ENCODE measurements at places on chromosomes 1 and 21. TPM values are rescaled to one million over a fixed set of nuclear protein-coding genes. Genes with fewer than 3 reads are reported as not detected.

The CLDN17 gene
- not detected for polyA plus RNA-seq

The C1orf167 gene
- 12.1 TPM for polyA plus RNA-seq

The DNASE2B gene
- not detected for polyA plus RNA-seq

DNA sequence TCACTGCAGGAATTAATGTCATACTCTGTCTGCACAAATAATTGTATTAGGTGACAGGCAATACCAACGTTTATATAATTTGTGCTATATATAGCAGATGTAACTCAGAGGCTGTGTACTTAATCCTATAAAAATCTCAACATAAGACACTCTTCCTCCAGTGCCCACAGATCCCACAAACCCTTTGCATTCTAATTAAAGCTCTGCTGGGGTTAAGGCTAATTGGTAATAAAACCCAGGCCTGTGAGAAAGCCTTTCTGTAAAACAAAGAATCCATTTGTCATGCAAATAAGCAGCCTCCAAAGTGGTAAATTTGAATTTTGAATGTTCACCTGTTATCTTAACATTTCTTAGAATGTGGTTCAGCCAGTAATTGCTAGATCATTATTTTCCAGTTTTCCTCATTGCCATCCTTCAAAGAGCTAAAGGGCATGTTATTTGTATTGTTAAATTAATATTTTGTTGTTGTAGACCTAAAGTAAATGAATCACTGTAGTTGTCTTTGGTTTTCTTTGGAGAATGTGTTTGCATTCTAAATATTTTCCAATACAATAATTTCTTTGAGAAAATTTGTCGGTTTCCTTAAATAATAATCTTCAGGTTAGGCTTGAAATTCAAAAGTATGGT is 46.3 kb upstream of the PRDX6 start:
- DNase-seq, result no peak

DNA sequence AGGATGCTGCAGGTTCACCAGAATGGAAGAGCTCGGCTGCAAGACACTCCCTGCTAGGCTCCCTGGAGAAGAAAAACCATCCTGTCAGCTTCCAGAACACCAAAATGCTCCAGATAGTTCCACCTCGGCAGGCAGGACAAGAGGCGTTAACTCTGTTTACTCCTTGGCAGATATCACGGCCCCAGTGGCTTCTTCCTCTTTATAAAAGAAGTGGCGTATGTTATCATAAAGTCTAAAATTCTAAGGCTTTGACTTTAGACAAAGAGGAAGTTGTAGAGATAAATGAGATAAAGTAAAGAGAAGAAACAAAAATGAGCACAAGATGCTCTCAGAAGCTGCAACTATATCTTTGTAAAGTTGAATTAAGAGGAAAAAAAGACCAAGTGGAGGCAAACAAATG is 24.3 kb upstream of the MTF1 start:
- DNase-seq, result no peak

- DNase-seq, result no peak
Measured at GRCh38 chr1:26317612-26318337, at the start of gene CD52. Gene CD52, plus strand, starts transcription at chr1:26317958. Its CDS starts 60 bp downstream, at chr1:26318018.

DNA sequence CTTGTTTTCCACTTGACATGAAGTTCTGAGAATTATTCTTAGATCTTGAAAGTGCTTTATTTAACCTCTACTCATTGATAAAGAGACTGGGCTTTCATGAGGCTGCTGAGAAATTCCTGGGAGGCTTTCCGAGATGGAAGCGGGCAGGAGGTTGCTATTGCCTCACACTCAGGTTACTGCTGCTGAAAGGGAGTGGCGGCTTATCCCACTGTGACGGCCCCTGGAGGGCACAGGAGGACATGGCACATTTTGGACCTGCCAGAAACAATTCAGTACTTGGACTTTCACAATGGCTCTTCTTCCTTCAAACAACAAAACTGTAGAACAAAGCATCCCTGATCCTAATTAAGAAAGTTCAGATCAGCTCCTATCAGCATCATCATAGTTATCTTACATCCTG is 16.2 kb upstream of the MARK1 start:
- no peak for DNase-seq

DNA sequence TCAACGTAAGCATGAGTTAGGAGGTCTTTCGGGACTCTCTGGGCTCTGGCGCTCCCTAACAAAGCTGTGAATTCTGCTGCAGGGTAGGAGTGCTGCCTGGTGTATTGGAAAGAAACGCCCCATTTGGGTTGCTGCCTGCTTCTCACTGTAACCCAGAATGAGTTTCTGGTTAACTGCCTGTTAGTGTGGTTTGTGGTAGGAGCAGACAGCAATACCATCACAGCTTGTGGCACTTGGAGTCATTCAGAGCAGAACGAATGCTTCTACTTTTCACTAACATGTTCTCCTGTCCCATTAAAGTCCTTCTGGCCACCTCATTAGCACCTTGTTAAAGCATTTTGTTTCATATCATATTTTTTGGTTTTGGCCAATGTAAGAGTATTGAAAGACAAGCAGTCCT is 18.1 kb downstream of the MAP3K7CL start:
- DNase-seq, result no peak

- no peak for DNase-seq
Measured at GRCh38 chr1:4328402-4329071, 325.9 kb upstream of the AJAP1 start.

DNA sequence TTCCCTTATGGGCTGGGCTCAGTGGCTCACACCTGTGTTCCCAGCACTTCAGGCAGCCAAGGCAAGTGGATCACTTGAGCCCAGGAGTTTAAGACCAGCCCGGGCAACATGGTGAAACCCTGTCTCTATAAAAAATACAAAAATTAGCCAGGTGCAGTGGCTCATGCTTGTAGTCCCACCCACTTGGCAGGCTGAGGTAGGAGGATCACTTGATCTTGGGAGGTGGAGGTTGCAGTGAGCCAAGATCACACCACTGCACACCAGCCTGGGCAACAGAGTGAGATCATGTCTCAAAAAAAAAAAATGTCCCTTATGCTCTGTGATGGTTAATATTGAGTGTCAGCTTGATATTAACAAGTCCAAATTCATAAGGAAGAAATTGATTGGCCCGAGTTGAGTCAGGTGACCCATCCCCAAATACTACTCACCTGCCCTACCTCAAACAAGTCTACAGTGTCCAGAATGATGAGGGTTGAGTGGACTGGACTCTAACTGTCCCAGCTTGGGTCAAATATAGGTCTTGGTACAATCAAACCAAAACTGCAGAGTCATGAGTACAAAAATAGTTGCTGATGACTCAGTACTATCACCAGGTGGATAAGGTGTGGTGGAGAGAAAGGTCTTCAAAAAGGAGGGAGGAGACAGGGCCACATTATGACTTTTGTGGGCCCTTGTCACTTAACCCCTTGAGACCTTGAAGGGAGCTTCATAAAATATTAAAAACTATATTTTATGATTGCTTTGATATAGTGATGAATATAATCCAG is 161.0 kb downstream of the ZNF326 start:
- DNase-seq, result no peak

The HEYL gene
- polyA plus RNA-seq, result 50.6 TPM

- no peak for DNase-seq
Measured at GRCh38 chr1:31007462-31007991, 58.0 kb downstream of the PUM1 start.

The OPTC gene
- not detected for polyA plus RNA-seq

- DNase-seq, result no peak
Measured at GRCh38 chr1:229900220-229900619, 166.8 kb upstream of the GALNT2 start.

DNA sequence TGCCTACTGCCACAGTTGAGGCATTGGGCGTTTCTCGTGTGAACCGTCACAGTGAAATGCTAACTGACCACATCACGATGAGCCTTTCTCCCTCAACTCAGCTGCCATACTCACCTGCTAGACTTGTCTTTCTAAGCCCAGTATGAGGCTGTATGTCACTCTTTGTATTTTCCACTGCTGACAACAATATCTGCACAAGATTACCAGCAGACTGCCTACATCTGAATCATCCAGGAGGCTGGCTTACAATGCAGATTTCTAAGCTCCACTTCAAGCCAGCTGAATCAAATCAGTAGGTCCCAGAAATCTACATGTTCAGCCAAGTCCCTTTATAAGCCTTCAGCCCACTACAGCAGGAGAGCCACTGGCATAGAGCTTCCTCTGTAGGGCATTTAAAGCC is 355.0 kb upstream of the DUSP10 start:
- DNase-seq, result no peak

DNA sequence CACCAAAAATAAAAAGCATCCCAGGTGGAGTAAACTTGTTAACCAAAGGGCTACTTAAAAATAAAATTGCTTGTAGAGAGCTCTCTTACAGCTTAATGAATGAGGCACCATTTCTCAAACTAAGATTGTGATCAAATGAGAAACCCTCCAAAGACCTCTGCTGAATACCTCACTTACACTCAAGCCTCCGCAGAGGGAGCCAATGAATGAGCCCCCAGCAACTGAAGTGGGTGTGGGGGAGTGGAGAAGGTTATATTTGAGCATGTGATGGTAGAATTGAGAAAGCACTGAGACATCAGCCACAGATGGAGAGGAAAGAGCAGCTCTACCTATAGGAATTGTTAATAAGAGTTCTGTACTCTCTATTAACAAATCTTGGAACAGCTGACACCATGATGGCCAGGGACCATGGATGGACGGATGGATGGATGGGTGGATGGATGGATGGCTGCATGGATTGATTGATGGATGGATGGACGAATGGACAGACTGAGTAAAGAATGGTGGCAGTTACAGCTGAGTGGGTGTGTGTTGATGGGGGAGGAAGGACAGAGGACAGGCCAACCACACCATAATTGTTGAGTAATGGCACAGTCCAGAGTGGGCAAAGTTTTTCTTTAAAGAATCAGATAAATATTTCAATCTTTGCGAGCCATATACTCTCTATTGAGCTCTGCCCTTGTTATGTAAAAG is 20.3 kb upstream of the TIAM1 start:
- DNase-seq, result no peak

The OR6N2 gene
- not detected for polyA plus RNA-seq

DNA sequence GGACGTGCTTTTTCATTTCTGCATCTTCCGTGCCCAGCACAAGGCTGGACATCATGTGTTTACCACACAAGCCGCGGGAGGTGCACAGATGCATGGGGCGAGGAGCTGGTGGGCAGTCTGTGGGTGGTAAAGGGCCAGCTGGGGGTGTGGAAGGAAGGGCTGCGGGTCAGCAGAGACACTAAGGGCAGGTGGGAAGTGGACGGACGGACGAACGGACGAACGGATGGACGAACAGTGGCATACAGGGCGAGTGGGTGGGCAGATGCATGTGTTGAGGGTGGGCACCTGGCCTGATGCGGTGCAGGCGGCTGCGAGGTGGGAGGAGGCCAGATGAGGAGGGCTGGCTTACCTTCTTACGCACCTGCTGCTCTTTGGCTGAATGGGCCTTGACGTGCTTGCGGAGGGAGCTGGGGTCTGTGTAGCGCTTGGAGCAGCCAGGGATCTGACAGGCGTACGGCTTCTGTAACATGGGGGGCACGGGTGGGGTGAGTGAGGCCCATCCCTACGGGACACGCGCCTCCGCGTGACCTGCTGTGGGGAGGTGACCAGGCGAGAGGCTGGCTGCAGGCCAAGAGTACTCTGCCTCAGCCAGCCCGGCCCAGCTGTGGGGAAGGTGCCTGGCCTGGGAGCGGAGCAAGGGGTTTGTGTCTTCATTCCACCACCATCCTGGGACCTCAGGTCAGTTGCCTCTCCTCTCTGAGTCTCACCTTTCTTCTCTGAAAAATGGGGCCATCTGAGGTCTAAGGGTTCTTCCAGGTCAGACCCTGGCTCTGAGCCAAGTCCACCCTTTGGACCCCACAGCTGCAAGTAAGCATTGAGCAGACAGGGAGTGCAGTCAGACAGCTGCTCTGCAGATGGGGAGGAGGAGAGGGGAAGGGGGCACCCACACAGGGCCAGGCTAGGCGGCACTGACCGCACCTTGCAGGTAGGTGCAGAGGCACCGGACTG is 65.5 kb downstream of the DMRTB1 start:
- DNase-seq, result no peak

- DNase-seq, result no peak
Measured at GRCh38 chr1:18546026-18546425, 65.3 kb downstream of the KLHDC7A start.

GRCh38 chr1:17184822-17185484 is 20.0 kb upstream of the PADI1 start:
- no peak for DNase-seq

- DNase-seq, result no peak
Measured at GRCh38 chr1:243598433-243598832, 251.6 kb downstream of the AKT3 start.

- DNase-seq, result no peak
Measured at GRCh38 chr1:171213559-171214454, 28.7 kb downstream of the FMO2 start.

The OVAAL gene
- 0.09 TPM for polyA plus RNA-seq

DNA sequence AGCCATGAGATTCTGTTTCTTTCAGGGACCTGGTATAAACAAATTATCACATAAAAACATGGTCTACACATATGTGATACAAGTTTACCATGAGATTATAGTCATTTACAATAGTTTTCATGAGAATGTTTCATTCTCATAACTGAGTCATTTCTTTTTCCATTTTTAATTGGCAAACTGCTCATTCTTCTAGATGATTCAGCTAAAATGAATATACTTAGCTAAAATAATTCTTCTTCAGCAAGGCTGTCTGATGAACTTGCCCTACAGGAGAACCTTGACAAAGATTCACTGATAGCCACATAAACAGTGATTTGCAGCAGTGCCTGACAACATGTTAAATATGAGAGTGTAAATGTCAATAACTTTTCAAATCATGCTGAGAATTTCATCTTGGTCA is 253.2 kb downstream of the FMN2 start:
- no peak for DNase-seq

DNA sequence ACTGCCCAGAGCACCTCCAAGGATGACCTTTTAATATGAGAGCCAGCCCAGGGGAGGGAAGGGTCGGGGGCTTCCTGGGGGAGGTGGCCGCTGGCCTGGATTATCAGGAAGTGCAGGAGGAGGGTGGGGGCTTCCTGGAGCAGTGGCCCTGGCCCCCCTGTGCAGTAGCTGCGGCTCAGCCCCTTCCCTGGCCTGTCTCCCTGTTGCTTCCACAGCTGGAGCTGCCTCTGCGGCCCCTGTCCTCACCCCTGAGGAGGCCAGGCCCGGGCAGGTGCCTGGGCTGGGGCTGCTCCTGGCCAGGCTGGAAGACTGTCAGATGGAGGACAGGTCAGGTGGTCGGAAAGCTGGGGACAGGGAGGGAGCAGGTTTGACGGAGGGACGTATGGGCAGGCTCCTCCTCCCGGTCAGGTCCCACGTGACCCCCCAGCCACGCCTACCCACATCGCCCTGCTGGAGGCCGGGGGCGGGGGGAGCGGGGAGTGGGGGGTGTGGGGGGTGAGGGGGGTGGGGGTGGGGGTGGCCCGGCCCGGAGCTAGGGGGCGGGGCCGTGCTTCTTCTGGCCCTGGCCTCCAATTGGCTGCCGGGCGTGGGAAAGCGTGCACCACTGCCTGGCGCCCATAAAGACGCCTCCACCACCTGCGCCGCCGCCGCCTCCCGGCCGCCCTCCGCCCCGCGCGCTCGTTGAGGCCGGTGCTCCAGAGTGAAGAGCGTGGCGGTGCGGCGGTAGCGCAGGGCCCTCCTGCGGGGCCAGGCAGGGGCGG is 10.2 kb upstream of the TNFRSF14 start:
- no peak for DNase-seq

DNA sequence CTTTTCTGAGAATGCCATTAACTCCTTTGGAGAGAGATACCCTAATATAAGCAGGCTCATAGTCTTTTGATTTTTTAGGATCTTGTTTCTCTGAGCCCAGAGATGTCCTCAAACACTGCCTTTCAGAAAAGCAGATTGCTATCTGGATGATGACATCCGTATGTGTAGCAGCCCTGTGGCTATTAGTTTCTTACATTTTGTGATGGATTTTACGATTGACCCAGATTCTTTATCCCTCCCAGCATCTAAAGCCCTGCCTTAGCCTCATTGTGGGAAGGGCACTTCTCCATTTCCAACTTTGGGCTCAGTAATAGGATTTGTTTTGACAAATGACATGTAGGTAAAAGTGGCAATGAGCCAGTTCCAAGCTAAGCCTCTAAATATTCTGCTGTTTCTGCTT is 300.3 kb downstream of the TTLL7 start:
- DNase-seq, result no peak

The SDC3 gene
- polyA plus RNA-seq, result 42.3 TPM
